ENCODE measurements at places on chromosomes 4 and X.
A peak's percentile ranks its signal among the peaks of the same experiment; 100 is the strongest.

DNA sequence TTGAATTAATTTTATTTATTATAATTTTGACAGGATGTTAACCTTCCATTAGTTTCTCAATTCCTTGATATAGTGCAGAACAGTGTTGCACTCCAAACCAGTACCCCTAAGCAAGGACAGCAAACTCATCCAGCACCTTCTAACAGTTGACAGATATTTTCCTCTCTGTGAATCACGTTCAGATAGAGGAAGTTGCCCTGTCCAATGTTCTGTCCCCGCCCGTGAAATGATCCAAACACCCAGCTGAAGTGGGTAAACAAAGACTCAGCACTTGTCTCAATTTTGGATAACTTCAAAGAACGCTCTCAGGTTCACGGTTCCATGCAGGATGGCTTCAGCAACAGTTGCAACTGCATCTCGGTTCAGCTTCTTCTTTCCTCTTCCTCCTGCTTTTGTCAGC is 1240.0 kb upstream of the ADGRL3 start:
- no peak for DNase-seq

GRCh38 chr4:99841129-99841528 is 24.5 kb downstream of the DAPP1 start:
- no peak for DNase-seq

DNA sequence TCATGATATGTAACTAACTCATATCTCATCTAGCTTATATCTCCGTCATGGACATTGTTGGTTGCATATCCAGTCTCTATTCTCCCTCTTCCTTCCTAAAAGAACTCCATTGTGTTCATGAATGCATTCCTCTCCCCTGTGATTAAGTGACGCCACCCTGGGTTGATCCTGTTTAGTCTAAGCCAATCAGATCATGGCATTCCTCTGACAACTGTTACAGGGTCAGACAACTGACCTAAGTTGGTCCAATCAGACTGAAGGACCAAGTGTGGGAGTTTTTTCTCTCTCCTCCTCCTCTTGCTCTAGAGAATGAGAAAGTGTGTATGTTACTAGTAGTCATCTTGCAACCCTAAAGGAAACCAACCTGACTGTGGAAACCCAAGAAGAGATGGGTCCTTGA is 3.6 kb downstream of the APOO start:
- no peak for DNase-seq

- DNase-seq: no peak
Observed at GRCh38 chr4:175447016-175447415, 365.0 kb downstream of the GPM6A start.

DNA sequence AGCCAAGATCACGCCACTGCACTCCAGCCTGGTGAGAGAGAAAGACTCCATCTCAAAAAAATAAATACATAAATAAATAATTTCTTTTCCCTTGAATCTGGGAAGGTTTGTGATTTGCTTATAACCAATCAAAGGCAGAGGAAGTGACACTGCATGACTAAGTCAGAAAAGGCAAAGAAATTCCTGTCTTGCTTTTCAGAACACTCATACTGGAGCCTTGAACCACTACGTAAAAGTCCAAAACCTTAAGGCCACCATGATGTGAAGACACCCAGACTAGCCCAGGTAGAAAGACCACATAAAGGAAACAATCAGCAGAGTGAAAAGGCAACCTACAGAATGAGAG is 36.6 kb downstream of the TMEM156 start:
- DNase-seq: no peak

- DNase-seq: no peak
Observed at GRCh38 chr4:115660465-115660864, 547.0 kb upstream of the NDST4 start.

DNA sequence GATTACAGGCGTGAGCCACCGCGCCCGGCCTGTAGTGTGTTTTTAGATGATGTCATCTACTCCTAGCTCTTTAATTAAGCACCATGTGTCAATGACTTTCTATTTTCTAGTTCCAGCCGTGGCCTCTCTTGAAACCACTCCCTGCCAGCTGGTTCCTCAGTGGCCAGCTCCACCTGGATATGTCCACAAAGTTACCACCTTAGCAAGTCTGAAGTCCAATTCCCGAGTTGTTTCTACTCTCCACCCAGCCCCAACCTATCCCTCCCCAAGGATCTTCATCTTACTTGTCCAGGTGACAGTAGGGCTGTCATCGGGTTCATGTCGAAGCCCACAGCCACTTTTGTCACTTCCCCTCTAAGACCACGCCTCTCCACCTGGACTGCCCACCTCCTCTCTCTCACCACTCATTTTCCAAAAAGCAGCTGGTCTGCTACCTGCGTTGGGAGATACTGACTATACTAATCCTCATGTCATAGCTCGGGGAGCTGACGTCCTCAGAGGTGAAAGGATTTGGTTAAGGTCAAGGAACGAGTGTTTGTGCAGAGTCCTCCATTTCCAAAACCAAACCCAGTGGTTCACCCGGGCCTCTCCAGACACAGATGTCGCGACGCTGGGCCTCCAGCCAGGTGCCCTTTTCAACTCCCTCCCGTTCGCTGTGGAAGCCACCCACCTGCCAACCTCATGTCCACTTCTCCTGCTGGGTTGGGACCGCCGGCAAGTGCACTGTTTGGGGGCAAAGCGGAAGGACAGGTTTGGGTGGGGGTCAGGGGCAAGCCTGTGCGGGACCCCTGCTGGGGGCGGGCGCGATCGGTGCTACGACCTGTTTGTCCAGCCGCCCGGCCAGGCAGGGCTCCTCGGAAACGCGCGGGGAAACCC is 704 bp downstream of the FAM3A start:
- DNase-seq: no peak

- no peak for DNase-seq
Observed at GRCh38 chr4:129988957-129989356, 893.0 kb downstream of the C4orf33 start.

DNA sequence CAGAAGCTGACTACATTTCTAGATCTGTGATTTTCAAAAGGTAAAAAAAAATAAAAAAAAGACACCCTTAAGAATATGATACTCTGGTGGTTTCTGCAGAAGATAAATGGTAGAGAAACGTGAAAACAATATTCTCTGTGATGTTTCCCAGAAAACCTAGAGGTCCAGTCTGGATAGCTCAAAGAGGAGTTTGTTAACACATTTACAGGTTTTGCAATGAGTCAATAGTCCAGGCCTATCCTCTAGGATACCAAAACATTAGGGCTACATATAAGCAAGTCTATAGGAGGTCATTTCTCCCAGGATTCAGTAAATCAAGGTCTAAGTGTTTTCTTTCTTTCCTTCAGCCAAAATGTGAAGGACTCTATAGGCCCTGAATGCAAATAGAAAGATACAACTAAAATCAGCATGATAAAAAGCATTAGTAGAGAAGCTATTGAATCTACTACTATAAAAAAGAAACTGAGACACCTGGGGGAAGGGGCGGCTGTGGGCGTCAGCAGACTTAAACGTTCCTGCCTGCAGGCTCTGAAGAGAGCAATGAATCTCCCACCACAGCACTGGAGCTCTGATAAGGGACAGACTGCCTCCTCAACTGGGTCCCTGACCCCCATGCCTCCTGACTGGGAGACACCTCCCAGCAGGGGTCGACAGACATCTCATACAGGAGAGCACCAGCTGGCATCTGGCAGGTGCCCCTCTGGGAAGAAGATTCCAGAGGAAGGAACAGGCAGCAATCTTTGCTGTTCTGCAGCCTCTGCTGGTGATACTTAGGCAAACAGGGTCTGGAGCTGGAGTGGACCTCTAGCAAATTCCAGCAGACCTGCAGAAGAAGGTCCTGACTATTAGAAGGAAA is 33.7 kb upstream of the SPP1 start:
- no peak for DNase-seq

DNA sequence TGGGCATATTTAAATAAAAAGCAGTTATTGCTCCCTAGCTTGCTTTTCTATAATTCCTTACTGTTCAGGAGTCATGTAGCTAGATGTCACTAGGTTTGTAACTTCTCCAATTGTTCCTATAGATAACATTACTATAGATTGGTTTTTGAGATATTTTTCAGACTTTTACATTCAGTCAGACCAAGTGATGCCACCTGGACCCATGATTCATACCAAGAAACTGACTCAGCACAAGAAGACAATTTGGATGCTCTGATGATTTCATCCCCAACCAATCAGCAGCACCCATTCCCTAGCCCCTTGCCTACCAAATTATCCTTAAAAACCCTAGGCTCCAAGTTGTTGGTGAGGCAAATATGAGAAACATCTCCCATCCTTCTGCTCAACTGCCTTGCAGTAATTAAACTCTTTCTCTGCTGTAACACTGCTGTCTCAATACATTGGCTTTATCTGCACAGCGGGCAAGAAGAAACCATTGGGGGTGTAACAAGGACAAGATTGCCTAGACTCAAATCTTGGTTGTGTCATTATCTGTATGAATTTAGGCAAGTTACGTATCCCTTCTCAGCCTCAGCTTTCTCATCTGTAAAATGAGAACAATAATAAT is 11.8 kb upstream of the NEIL3 start:
- DNase-seq: no peak

DNA sequence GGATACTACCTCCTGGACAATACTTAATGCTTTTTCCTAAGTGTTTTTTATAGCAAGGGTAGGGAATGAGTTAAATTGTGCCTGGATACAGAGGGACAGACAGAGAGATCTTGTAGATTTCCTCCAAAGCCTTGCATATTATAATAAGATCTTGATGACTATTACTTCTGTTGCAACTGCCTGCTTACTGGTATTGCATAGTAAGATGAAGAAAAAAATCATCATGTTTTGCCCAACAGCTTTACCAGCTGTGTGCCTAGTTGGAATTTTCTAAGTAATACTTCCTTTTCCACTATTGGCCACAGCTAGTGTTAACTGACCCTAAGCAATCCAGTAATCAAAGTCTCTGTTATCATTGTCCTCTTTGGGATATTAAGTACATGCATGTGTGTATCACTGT is 139.0 kb downstream of the DCK start:
- DNase-seq: peak; percentile 38

- DNase-seq: peak; percentile 18
Observed at GRCh38 chrX:141278306-141278705, 36.0 kb upstream of the SPANXC start.

GRCh38 chrX:332496-332860 is 13.9 kb upstream of the GTPBP6 start:
- DNase-seq: no peak

DNA sequence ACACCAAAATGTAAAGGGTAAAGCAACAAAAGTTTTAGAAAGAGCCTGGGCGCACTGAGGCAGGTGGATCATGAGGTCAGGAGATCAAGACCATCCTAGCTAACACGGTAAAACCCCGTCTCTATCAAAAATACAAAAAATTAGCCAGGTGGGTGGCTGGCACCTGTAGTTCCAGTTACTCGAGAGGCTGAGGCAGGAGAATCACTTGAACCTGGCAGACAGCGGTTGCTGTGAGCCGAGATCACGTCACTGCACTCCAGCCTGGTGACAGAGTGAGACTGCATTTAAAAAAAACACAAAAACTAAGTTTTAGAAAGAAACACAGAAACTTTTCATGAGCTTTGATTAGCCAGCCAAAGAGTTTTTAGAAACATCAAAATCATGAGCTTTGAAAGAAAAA is 76.5 kb downstream of the APBB2 start:
- DNase-seq: no peak

Data from AG20443 (cell line).